NCI-H1105 treated with DMSO at 0.1 percent for 48 hours (cell line): ENCODE measurements at places on chromosomes 4 and X.
A peak's percentile ranks its signal among the peaks of the same experiment; 100 is the strongest.

DNA sequence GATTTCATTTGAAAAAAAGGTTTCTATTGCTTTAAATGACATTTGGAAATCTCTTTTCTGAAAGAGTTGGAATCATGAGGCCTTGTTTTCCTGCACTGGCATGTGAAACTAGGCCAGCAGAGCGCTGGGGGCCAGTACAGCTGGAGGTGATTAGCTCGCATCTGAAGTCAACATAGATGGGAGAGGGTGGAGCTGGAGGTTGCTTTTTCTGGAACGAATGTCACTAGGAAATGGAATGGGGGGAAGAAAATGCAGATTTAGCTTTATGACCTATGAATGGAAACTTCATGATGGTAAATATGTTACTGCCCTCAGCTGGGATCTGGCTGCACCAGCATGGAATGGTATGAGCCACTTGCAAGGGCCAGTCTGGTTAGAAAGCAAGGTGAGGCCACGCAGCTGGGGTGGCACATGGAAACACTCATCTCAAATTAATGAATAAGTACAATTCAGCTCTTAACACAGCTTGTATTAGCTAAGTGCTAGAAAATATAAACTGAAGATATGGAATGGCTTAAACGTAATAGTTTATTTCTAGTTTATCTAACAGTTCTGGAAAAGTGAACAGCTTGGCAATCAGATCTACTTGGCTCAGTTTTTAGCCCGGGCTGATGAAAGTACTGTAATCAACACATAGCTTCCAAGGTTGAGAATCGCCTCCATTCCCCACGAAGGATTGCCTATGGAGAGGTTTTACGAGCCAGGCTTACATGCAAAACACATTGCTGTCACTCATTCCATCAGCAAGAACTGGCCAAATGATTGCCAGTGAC, 32.5 kb downstream of the SLC10A6 start:
- DNase-seq = no peak

DNA sequence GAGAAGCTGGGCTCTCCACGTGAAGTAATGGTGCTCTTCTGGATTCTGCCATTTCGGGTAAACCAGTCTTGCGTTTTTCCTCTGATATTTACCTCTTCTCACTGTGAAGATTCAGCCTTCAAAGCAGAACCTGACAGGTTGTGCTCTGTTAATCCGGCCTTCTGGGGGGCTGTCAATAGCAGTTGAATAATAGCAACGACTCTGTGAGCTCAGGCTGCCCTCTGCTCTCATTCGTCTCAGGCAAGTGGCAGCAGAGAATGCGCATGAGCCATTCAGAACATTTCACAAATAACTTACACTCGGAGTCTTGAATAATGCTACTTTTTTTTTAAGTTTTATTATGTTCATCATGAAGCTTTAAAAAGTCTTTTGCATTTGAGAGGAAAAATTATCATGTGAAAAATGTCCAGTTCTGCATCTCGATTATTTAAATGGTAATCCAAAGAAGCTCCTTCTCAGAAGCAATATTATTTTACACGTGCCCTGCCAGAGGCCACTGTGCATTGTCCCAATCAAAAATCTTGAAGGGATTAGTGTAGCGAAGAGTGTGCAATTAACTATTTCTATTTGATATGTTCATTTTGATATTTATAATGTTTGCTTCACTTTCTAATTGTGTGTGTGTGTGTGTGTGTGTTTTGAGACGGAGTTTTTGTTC, 354.2 kb upstream of the FAT1 start:
- DNase-seq = no peak

DNA sequence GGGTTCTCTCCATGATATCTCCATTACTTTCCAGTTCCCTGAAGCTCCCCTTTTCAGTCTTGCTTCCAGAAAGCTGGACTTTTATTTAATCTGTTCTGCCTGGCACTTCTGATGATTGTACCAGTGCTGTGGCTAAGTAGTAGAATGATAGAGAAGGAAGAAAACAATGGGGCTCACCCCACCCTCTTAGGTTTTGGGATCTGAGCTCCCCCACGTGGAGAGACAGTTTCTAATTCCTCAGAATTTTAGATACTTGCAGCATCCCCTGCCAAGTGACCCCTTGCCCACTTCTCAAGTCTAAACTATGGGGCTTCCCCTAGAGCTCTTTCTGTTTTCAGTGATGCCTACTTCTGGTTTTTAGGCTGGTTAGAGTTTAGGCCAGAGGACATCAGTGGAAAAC, 73.9 kb downstream of the GC start:
- no peak for DNase-seq

GRCh38 chr4:156598138-156598681, 373.4 kb downstream of the PDGFC start:
- DNase-seq = peak; percentile 24

DNA sequence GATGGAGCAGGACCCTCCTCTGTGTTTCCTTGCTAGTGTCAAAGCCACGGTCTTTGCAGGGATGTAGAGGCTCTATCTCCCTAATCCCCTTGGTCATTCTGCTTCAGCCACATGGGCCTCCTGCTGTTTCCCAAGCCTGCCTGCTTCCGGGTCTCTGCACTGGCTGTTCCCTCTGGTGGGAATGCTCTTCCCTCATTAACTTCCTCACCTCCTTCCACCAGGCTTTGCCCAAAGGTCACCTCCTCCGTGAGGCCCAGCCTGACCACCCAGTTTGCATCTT, 56.6 kb downstream of the ABLIM2 start:
- no peak for DNase-seq

DNA sequence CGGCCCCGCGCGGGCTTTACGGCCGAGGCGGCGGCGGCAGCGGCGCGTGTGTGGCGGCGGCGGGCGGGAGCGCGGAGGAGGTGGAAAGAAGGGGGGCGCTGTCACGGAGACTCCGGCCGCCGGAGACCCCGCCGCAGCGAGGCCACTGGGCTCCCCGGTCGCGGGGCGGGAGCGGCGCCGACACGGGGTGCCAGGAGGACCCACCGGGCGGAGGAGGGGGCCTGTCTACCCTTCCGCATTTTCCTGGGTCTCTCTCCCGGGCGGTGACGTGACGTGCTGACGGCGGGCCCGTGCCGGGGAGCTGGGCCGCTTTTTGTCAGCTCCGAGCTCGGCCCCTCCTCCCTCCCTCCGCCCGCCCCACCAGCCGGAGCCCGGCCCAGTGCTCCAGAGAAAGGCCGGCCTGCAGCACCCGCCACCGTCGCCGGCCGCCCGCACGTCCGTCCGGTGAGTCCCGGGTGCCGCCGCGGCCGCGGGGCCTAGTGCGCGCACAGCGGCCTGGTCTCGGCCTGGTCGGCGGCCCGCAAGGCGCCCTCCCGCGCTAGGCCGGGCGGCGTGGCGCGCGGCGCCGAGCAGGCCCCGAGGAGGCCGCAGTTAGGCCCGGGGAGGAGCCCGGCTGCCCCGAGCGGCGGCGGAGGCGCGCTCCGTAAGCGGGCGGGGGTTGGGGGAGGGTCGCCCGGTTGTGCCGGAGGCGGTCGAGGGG, at the start of gene ZFX:
Gene ZFX (plus strand): TSS at position 379 of the 700 bp plus-strand sequence. CDS start 23,014 bp downstream, outside the sequence.
- DNase-seq = no peak

DNA sequence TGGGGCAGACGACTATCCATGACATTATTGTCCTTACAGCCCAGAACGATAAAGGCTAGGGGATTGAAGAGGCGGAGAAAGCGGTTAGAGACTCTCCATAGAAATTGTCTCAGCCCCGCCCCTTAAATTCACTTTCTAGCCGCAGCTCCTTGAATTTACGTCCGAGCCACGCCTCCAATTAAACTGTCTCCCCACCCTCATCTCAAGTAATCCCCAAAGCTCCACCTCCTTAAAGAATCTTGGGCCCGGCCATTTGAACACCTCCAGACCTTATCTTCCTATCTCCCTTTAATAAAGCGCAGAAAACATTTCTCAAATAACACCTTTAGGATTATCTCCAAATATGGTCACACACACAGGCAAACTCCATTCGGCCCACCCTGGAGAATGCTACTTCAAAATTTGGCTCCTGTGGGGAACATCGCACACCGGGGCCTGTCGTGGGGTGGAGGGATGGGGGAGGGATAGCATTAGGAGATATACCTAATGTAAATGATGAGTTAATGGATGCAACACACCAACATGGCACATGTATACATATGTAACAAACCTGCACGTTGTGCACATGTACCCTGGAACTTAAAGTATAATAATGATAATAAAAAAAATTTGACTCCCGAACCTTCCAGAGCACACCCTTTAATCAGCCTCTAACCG, 7.2 kb upstream of the MAGIX start:
- peak; percentile 27 for DNase-seq

GRCh38 chr4:95417531-95417930, 131.2 kb downstream of the UNC5C start:
- no peak for DNase-seq

- no peak for DNase-seq
Measured at GRCh38 chr4:84579403-84579776, 3.5 kb upstream of the CDS1 start.

- no peak for DNase-seq
Measured at GRCh38 chrX:48938721-48939425, 18.5 kb downstream of the OTUD5 start.

DNA sequence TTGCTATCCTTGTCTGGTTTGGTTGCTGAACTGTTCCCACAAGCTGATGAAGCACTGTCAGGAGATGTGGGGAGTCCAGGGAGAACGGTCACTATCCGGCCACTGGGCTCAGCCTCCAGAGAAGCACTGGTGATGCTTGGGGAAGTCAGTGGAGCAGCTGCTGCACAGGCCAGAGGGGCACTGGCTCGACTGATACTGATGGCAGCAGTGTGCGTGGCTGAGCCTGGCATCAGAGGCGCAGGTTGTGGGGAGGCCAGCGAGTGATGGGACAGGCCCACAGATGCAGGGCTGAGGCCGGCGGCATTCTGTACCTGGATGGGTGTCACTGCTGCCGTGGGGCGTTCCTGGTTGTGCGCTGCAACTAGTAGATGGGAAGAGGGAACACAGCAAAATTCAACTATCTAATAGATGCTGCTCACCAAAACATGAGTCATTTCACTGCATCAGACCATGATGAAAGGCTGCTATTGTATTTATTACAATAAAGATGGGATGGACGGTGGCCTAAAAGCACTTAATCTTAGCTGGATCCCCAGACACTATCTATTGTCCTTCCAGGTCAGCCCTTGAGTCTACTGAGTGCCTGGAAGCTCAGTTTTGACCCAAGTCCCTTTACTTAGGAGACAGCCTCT, 106.3 kb upstream of the CBR4 start:
- DNase-seq = no peak

- no peak for DNase-seq
Measured at GRCh38 chrX:31661280-31661810, 589.5 kb upstream of the FTHL17 start.

- DNase-seq = no peak
Measured at GRCh38 chr4:76296286-76296820, 10.2 kb upstream of the STBD1 start.

DNA sequence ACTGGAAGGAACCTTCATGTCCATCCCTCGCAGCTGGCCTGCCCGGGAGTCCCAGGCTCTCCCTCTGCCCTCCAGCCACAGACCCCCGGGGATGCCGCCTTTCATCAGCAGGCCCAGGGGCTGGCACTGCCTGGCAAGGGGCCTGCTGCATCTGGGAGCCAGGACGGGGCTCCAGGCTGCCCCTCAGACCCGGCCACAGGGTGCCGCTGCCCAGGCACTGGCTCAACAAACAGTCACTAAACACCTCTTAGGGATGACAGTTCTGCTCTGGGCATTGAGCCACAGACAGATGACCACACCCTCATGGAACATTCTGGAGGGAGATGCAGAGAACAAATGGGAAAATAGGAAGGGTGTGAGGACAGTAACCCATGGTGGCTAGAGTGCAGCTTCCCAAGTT, 109.3 kb downstream of the HMX1 start:
- DNase-seq = no peak

- DNase-seq = no peak
Measured at GRCh38 chr4:80875642-80876041, 154.9 kb upstream of the BMP3 start.

DNA sequence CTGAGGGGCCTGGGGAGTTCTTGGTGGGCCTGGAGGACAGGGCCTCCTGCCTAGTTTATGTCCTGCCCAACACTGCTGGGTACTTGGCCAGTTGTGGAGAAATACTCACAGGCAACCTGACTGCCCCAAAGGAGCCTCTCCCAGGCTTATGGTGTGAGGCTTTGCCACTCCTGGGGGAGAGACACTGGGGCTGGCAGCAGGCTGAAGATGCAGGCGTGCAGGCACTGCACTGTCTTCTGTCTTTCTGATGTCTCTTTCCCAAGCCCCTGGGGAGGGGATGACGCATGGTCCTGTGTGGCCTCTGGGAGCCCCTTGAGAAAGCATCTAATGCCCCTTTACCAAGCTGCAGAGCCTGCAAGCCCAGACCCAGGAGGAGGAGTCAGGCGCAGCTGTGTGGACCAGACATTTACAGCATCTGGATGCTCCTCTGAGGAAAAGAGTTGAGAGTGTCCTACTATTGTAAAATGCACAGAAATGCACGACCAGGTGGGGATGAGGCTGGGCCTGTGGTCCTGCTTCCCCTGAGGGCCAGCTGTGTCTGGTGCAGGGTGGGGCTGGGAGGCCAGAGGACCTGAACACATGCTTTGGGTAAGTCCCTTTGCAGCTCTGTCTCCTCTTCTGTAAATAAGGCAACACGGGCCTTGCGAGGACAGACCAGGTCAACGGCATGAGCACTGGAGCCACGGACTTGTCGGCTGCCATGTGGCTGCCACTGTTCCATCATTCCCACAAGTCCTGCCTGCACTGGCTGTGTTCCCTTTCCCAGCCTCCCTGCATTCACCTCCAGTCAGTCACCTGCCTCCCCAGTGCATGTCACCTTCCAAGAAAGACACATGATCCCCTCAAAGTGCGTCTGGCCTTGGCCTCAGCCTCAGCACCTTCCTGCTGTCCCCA, 8.4 kb downstream of the TMEM271 start:
- no peak for DNase-seq

GRCh38 chrX:19906293-19906692, 18.9 kb upstream of the SH3KBP1 start:
- DNase-seq = no peak

- DNase-seq = no peak
Measured at GRCh38 chrX:143634309-143634662, 1.6 kb downstream of the SLITRK4 start.

DNA sequence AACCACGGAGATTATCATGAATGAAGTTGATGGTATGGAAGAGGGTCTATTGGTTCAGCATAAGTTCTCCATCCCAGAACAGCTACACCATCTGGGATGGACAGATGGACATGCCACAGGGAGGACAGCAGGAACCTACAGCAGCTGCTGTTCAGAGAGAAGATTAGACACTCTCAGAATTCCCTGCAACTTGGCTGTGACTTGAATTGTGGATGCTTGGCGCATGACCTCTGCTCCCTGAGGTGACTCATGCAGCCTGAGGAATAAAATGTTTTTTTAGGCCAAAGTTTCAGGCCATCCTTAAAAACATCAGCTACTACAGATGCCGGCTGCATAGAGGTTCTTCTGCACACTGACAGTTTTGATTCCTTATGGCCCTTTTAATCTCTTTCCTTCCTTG, 97.3 kb downstream of the RS1 start:
- no peak for DNase-seq

GRCh38 chrX:13420545-13421183, 100.8 kb upstream of the ATXN3L start:
- no peak for DNase-seq

- DNase-seq = no peak
Measured at GRCh38 chr4:151389311-151389710, 19.7 kb upstream of the FHIP1A start.

GRCh38 chrX:150547375-150548115, 20.9 kb upstream of the MTM1 start:
- peak; percentile 58 for DNase-seq
